ENCODE measurements at places on chromosomes 11 and 22.

- no peak for DNase-seq
These were observed 22.7 kb downstream of the NAV2 start for GRCh38 chr11:19735157-19735908.

GRCh38 chr11:17277024-17277584 lies 565 bp downstream of the NUCB2 start:
- peak; percentile 27 for DNase-seq

GRCh38 chr11:62715150-62716130 lies 8.0 kb downstream of the GNG3 start:
- no peak for DNase-seq

GRCh38 chr22:32185821-32186220 lies 19.1 kb downstream of the RFPL2 start:
- no peak for DNase-seq

DNA sequence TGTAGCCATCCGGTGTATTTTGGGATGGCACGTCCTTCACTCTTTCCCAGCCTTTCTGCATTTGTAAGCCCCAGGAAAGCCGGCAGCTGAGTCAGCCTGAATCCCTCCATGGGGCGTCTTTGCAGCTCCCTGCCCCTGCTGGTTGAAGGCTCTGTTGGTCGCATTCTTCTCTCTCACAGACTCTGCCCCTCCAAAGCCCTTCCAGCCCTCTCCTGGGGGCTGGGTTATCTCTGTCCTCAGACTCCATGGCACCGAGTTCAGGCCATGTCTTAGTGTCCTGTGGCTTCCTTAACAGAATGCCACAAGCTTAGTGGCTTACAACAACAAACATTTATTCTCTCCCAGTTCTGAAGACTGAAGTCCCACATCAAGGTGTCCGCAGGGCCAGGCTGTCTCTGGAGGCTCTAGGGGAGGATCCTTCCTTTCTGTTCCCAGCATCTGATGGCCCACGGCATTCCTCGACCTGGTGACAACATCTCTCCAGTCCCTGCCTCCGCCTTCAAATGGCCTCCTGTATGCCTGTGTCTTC lies 62.2 kb downstream of the BCR start:
- no peak for DNase-seq

DNA sequence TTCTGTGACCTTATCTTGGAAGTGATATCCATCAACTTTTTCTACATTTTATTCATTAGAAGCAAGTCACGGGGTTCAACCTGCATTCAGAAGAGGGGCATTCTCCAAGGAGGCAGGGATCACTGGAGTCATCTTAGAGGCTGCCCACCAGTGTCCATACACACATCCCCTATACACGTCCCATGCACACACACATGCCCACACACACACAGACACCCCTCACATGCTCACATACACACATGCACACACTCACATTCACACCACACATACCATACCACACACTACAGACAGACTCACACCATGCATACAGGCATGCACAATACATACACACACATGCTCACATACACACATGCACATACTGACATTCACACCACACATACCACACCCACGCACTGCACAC lies 884.7 kb downstream of the TBC1D22A start:
- no peak for DNase-seq

GRCh38 chr11:12606597-12606996 lies 67.6 kb upstream of the TEAD1 start:
- DNase-seq: no peak

- no peak for DNase-seq
These were observed 64.6 kb downstream of the MYEOV start for GRCh38 chr11:69358398-69359020.

- DNase-seq: no peak
These were observed 64.1 kb upstream of the CLTCL1 start for GRCh38 chr22:19355413-19356157.

- peak; percentile 77 for DNase-seq
These were observed 27.1 kb downstream of the ARAP1 start for GRCh38 chr11:72724851-72725723.

DNA sequence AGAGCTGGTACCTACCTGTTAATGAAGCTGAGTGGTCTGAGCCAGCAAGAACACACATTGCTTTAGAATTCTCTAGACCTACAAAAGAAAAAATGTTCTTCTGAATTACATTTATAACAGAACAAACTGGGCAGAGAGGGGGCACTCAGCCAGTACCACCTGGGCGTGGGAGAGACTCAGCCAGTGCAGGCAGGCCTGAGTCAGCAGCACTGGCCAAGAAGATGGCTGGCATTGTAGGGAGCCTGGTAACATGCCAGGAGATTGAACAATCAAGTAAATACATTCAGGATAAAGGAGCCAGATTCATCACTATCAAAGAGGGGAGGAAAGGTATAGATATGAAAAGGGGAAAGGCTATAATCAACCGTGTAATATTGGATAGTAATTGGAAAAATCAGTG lies 19.9 kb downstream of the SERGEF start:
- DNase-seq: no peak

- DNase-seq: no peak
These were observed at the start of gene MPZL2 for GRCh38 chr11:118263695-118264568. TSS of gene MPZL2 (minus strand) at chr11:118264297. CDS start at chr11:118264153, 144 bp downstream.
